ENCODE measurements at places on chromosomes 6 and 20.

GRCh38 chr6:159819932-159820640 is 20.0 kb downstream of the PNLDC1 start:
- no peak for DNase-seq

DNA sequence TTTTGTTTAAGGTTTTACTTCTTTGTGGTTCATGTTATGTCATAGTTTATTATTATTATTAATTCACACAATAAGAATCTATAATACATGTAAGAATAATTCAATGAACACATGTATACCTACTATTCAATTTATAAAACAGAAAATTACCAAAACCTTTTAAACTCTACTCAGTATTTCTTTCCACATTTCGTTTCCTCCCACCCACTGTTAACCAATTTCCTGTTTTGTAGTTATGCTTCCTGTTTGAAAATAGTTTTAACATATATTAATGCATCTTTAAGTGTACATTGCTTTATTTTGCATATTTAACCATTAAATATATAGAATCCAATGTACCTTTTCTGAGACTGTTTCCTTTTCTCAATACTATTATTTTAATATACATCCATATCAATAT is 397.9 kb upstream of the SPTLC3 start:
- no peak for DNase-seq

GRCh38 chr20:1800777-1801176 is 94.4 kb upstream of the SIRPA start:
- DNase-seq, result no peak

- DNase-seq, result no peak
These were observed 215.3 kb downstream of the RNGTT start for GRCh38 chr6:88748141-88748540.

GRCh38 chr6:22627644-22628043 is 58.3 kb downstream of the HDGFL1 start:
- no peak for DNase-seq

GRCh38 chr6:37889486-37889885 is 70.0 kb downstream of the ZFAND3 start:
- DNase-seq, result no peak

GRCh38 chr6:17476511-17476910 is 83.1 kb downstream of the CAP2 start:
- DNase-seq, result no peak

GRCh38 chr20:17614812-17615644 is 45.2 kb downstream of the DSTN start:
- DNase-seq, result no peak

GRCh38 chr6:61909486-61909885 is 376.5 kb downstream of the KHDRBS2 start:
- no peak for DNase-seq

DNA sequence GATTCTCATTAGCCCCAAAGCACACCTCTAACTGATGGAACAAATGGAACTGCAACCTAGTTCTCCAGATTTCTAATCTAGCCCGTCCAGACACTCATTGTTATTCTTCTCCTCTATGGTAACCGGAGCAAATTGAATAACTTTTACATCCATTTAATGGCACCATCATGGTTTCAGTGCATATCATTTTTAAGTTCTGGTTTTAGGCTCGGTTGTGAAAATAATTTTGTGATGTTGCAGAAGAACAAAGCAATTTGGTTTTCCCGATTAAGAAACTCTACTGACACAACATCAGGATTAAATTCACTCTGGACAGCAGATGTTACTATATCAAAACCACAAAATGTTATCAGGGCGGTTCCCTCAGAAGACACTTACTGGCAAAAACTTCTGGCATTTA is 42.5 kb upstream of the HBS1L start:
- no peak for DNase-seq

DNA sequence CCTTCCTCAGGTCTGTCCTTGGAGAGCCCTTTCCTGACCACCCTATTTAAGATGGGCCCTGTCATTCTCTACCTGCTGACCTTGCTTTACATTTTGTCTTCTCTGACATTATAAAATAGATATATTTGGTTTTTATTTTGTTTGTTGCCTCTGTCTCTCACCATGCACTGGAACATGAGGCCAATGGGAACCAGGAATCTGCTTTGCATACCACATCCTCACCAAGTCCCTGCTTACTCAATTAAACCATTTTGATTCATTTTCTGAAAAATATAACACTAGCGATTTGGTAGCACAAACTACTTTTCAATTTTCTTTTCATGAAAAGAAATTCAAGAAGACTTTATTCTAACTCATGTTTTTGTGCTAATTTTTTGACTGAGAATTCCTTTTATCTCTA is 32.8 kb upstream of the POPDC3 start:
- DNase-seq, result no peak

GRCh38 chr6:15516378-15516777 is 146.4 kb downstream of the DTNBP1 start:
- DNase-seq, result no peak

GRCh38 chr20:46183768-46184167 is 65.7 kb downstream of the CD40 start:
- no peak for DNase-seq

- no peak for DNase-seq
These were observed 254.0 kb downstream of the CDC5L start for GRCh38 chr6:44641344-44642031.

DNA sequence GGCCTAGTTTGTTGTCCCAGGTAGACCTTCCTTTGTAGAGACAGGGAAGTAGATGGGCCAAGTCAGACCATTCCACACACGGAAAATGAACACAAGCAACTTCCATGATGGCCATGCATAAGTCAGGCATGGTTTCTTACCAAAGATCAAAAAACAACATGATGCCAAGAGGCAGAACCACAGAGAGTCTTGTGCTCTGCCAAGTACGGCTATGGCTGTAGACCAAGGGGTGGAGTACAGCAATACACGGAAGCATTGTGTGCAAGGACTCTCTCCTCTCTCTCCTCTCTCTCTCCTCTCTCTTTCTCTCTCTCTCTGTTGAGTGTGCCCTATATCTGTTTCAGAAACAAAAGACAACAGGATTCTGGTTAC is 4.8 kb upstream of the DUSP22 start:
- no peak for DNase-seq

- no peak for DNase-seq
These were observed 198.4 kb upstream of the TENT5A start for GRCh38 chr6:81950877-81951276.

DNA sequence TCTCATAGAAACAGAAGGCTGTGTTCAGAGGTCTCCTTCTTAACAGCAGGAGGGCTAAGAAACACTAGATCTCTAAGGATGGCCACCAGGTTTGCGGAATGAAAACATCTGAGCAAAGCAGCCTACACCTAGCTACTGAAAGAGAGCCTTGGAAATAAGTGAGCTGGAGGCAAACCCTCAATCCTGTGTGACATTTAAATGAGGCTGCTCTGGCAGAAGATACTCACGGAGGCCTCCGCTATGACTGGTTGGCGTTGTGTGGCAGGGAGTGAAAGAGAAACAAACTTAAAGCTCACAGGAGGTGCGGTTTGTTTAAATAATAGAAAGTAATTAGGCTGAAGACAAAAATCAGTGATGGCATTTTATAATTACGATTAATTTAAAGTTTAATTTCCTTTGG is 162.0 kb upstream of the RNF217 start:
- no peak for DNase-seq

GRCh38 chr6:37473364-37474095 is 26.2 kb downstream of the CCDC167 start:
- DNase-seq, result no peak

GRCh38 chr6:157393669-157394327 is 12.8 kb downstream of the ZDHHC14 start:
- DNase-seq, result no peak

GRCh38 chr6:17156112-17156921 is 54.5 kb downstream of the STMND1 start:
- peak; percentile 48 for DNase-seq

GRCh38 chr6:121961619-121962125 is 437.8 kb upstream of the HSF2 start:
- no peak for DNase-seq

DNA sequence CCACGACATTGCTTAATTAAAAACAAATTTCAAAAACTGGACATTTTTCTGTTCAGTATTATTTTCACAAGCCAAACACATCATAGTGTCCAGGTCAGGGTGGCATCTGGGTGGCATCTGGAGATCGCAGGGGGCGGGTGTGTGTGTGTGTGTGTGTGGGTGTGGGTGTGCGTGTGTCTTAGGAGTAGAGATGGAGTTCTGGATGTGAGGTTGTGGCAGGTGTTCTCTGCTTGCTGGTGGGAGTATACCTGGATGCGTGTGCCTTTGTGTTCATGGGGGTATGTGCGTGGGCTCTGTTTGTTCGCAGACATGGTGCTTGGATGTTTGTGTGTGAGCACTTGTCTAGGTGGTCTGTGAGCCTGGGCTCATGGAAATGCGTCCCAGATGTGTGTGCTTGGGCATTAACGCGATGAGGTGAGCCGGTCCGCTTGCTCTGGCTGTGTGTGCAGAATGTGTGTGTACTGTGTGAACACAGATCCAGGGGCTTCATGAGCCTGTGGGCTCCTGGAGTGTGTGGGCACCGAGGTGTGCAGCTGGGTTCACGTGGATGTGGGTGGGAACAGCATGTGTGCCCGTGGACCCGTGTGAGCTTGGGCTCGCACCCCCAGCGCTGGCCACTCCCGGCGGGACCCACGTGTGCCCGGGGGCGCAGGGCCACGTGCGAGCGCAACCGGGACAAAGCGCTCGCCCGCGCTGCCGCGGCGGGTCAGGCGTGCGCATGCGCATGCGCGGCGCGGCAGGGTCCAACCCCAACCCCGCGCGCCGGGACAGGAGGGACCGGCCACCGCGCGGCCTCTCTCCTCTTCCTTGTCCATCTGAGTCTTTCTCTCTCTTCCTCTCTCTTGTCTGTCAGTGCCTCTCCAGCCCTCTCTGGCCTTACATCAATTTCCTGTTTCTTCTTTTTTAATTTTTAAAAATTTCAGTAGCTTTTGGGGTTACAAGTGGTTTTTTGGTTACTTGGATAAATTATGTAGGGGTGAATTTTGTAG is 60.4 kb downstream of the SRC start:
- no peak for DNase-seq

GRCh38 chr6:9581155-9581554 is 833.7 kb downstream of the TFAP2A start:
- no peak for DNase-seq

GRCh38 chr6:169449221-169449620 is 195.6 kb upstream of the THBS2 start:
- DNase-seq, result no peak

Data from activated gamma-delta T cell treated with anti-CD3 and anti-CD28 coated beads, Interleukin-2, amount 50 U/mL, for 16 hours (primary cell).